Activated T-cell treated with anti-CD3 and anti-CD28 coated beads, Interleukin-2, amount 50 U/mL, for 1 hour (primary cell): ENCODE measurements at places on chromosomes 3 and 15.

DNA sequence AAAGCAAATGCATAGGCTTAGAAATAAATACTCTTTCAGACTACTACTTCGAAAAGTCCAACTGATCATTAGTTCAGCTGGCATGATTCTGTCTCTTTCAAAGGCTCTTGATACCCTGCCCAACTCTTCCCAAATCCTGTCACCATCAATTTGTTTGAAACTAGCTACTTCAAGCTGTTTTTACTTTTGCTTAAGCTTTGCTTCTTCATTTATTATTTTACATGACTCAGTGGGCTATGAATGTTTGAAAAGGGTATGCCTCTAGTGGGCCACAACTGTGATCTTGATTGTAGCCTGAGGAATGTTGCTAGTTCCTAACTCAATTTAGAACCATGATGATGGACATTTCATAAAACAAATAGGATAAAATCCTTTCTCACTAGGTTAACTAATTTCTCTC is 340.8 kb downstream of the NAALADL2 start:
- DNase-seq = no peak

- DNase-seq = no peak
Measured at GRCh38 chr15:63353887-63354286, 27.8 kb downstream of the CA12 start.

DNA sequence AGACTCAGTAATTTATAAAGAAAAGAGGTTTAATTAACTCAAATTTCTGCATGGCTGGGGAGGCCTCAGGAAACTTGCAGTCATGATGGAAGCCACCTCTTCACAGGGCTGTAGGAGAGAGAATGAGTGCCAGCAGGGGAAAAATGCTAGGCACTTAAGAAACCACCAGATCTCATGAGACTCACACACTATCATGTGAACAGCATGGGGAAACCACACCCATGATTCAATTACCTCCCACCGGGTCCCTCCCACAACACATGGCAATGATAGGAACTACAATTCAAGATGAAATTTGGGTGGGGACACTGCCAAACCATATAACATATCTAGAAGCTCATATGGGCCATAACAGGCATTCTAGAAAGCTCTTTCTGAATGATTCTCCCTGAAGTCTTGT is 190.3 kb downstream of the WNT5A start:
- no peak for DNase-seq

- no peak for DNase-seq
Measured at GRCh38 chr3:146473726-146474125, 4.4 kb upstream of the PLSCR2 start.

GRCh38 chr15:66047321-66048024 is 178.2 kb downstream of the RAB11A start:
- DNase-seq = no peak

- DNase-seq = peak; percentile 10
Measured at GRCh38 chr15:77905301-77905920, 172.1 kb downstream of the TBC1D2B start.

DNA sequence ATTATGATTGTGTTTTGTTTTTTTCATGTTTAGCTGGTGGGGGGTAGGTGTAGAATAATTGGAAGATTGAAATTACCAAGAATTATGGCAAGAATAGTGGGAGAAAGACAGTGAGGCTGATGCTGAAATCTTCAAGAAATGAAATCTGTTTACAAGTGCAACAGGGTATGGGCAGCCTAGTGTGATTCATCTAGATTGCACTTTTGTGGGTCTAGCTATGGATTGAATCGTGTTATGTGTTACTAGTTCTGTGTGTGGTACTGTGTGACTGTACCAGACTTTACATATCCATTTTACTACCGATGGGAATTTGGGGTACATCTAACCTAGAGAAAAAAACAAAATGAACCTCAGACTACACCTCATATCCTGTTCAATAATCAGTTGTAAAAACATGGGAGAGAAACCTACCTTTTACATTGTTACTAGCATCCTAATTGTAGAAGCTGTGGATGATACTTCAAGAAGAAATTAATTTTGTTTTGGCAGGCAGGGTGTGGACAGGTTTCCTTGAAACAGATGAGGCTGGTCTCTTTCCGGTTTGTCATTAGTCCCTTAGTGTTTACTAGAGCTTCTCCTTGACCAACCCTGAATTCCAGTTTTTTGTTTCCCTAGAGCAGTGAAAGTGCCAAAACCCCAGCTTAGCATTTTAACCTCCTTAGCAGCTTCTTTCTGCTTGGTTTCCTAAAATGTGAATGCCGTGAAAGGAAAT is 47.9 kb downstream of the OPA1 start:
- no peak for DNase-seq

DNA sequence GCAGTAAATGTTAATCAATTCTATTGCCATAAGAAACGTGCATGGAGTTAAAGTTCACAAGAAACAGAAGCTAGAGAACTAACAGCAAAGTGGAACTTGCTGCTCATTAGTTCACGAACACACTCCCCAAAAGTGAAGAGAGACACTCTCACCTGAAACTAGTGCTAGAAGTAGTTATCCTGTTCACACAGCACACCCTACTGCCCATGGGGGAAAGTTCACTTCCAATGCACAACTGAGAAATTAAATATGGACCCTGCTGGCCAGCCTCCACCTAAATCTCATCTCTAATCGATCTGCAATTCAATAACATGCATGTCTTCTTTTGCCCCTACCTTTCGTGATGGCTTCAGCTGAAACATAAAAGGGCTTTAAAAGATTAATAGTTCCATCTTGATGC is 39.4 kb upstream of the FRMD4B start:
- DNase-seq = no peak

DNA sequence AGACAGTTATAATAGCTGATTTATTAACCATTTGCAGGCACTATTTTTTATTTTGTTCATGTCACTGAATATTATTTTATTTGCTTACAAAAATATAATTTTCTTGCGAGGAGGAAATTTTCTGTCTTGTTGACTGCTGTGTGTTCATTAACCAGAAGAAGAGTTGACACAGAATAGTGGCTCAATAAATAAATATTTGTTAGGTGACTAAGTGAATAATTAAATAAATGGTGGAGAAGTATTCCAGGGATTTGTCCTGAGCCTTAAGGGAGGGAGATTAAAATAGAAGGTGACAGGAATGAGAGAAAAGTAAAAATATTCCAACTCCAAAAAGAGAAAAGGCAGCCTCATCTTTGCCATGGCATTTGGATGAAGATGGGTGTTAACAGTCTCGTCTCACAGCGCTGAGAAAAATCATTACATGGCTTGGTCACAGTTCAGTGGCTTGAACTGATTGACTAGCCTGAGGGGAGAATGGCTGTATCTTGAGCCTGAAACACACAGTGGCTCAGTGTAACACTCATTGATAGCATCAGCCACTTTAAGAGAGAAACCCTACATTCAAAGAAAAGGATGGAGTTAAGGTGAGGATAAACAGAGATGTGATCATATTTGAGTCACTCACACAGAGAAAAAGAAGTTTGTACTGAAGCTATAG is 449.9 kb upstream of the NAALADL2 start:
- no peak for DNase-seq

GRCh38 chr3:16318176-16318575 is 53.2 kb downstream of the OXNAD1 start:
- DNase-seq = no peak

GRCh38 chr3:60752809-60753208 is 498.4 kb downstream of the FHIT start:
- DNase-seq = no peak

- no peak for DNase-seq
Measured at GRCh38 chr3:151839313-151839631, 25.4 kb downstream of the AADAC start.

- DNase-seq = no peak
Measured at GRCh38 chr3:10467904-10468612, 37.3 kb downstream of the ATP2B2 start.

- no peak for DNase-seq
Measured at GRCh38 chr15:40106203-40107161, 2.2 kb downstream of the BMF start.

- no peak for DNase-seq
Measured at GRCh38 chr15:72796210-72796514, 12.6 kb upstream of the ADPGK start.

- DNase-seq = no peak
Measured at GRCh38 chr3:132756108-132756650, 34.0 kb upstream of the NPHP3 start.

- DNase-seq = no peak
Measured at GRCh38 chr3:150764566-150764965, 1.6 kb upstream of the SIAH2 start.

GRCh38 chr3:106587551-106587950 is 718.7 kb upstream of the CBLB start:
- DNase-seq = no peak

DNA sequence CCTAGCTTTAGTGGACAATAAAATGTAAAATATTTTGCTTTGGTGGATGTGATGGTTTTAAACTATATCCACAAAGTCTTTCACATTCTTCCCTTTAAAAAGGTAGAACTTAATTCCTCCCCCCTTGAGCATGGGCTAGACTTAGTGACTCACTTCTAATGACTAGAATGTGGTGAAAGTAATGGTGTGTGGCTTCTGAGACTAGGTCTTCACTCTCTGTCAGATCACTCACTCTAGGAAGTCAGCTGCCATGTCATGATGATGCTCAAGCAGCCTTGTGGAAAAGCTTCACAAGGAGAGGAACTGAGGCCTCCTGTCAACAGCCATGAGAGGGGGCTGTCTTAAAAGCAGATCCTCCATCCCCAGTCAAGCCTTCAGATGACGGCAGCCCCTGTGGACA is 4.2 kb downstream of the LRRC2 start:
- no peak for DNase-seq

GRCh38 chr15:71251584-71252043 is 136.3 kb downstream of the THSD4 start:
- no peak for DNase-seq

DNA sequence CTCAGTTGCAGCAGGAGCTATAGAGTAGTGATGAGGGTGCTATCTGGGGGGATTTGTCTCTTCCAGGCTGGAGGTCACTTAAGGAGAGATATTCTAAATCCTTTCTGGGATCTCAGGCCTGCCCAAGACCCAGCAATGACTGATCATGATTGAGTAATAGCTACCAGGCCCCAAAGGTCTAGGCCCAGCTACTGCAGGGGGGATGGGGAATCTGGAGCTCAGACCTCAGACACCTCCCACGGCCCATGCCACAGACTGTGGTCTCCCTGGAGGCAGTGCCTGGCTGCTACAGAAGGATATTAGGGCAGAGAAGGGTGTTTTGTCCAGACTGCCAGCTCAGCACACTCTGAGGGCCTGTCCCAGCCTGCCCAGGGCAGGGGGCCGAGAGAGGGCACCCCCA is 6.9 kb downstream of the SLC38A3 start:
- DNase-seq = no peak

DNA sequence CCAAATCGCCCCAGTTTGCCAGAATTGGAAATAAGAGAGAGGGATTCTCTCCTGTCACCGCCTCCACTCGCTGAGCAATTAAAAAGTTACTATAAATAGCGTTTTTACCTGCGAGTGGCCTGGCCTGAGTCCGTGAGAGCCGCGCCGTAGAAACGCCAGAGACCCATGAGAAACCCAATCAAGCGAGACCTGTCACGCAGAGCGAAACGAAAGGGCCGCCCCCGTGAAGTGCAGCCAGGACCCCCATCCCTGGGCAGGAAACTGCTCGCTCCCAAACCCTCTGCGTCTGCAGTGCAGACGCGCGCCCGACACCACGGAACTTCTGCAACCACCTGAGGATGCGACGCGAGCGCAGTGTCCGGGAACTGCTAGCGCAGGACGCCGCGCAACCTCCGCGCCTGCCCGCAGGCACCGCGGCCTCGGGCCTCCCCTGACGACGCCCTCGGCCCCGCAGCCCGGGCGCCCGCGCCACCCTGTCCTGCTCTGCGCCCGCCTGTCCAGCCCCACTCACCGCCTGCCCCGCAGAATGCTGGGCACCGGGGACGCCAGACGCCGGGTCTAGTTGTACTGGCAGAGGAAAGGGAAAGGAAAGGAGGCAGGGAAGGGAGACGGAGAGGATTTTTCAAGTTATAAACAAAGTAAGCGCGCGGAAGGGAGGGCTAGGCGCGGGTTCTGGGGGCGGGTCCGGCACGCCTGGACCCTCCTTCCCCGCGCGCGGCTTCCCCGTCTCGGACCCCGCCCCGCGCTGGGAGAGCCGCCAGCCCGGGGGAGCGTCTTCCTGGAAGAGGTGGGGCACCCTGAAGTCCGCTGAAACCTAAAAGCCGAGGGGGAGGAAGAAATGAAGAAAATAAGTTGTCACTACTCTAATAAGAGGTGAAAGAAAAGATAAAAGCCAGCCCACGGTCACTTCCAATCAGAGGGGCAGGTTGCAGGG is at the start of gene PLSCR4:
Gene PLSCR4, minus strand, starts transcription at position 657 of the 934 bp plus-strand sequence. CDS start 29,034 bp downstream, outside the sequence.
- DNase-seq = no peak

DNA sequence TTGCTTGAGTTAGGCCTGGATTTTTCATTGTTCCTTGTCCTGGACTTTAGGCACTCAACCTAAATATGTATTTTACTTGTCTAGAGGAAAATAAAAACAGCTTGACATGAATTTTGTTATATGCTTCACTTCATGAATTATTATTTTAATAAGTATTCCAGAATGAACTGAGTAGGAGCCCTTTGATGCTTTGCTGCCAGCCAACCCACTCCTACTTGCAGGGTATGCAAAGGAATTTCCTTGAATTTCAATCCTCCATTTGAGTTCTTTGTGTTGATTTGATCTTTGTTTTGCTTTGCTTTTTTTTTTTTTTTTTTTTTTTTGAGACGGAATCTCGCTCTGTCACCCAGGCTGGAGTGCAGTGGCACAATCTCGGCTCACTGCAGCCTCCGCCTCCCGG is 11.6 kb downstream of the ARL6IP5 start:
- no peak for DNase-seq

DNA sequence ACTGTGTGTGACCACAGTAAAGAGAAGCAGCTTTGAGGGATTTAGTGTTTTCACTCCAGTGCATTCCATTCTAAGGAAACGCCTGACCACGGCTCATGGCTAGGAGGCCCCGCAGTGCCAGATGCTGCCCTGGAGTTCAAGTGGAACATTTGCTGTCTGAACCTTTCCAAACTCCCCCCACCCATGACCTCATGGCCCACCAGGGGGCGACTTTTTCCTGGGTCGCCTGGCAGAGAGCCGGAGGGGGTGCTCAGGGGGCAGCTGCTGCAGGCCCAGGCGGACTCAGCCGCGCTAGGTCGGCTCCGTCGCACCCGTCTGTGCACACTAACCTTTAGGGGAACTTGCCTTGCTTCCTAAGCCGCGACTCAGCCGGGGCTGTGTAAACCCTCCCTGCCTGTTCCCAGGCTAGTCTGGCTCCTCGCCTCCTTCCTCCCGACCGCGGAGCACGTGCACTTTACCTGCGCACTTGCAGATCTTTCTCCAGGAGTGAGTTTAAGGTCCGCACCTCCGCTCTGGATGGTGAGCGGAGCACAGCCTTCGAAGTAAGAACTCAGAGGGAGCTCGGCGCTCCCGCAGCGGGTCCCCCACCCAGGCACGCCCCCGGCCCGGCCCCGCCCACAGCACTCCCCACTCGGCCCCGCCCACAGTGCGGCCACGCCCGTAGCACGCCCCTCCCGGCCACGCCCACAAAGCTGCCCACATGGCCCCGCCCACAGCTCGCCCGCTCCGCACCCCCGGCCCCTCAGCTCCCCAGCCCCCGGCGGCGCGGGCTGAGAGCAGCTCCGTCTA is at the start of gene OCA2:
Gene OCA2, minus strand, starts transcription at position 550 of the 789 bp plus-strand sequence. CDS start 17,441 bp downstream, outside the sequence.
- DNase-seq = peak; percentile 74

GRCh38 chr15:64333986-64334929 is 21.7 kb downstream of the CSNK1G1 start:
- DNase-seq = peak; percentile 33

GRCh38 chr3:121758727-121759450 is 9.3 kb upstream of the GOLGB1 start:
- DNase-seq = no peak

GRCh38 chr15:75109021-75109735 is 85.8 kb downstream of the PPCDC start:
- DNase-seq = no peak
